Placental pericyte (primary cell): ENCODE measurements at places on chromosomes 6 and 20. TPM values are rescaled to one million over a fixed set of nuclear protein-coding genes. Genes with fewer than 3 reads are reported as not detected.

Gene CSTF1
- 26.7 and 44.5 TPM in 2 replicates for total RNA-seq

Gene WFDC6
- not detected in 2 replicates for total RNA-seq

Gene NHLRC1
- total RNA-seq, result 2.0 and 2.4 TPM in 2 replicates

Gene BACH2
- total RNA-seq, result 0.29 and 1.3 TPM in 2 replicates

Gene BPIFA1
- not detected in 2 replicates for total RNA-seq

Gene ZC3H12D
- 0.14 and 0.22 TPM in 2 replicates for total RNA-seq
